ENCODE measurements at places on chromosomes 5 and 9.

GRCh38 chr5:102799017-102799416 lies 43.9 kb downstream of the PAM start:
- no peak for DNase-seq

DNA sequence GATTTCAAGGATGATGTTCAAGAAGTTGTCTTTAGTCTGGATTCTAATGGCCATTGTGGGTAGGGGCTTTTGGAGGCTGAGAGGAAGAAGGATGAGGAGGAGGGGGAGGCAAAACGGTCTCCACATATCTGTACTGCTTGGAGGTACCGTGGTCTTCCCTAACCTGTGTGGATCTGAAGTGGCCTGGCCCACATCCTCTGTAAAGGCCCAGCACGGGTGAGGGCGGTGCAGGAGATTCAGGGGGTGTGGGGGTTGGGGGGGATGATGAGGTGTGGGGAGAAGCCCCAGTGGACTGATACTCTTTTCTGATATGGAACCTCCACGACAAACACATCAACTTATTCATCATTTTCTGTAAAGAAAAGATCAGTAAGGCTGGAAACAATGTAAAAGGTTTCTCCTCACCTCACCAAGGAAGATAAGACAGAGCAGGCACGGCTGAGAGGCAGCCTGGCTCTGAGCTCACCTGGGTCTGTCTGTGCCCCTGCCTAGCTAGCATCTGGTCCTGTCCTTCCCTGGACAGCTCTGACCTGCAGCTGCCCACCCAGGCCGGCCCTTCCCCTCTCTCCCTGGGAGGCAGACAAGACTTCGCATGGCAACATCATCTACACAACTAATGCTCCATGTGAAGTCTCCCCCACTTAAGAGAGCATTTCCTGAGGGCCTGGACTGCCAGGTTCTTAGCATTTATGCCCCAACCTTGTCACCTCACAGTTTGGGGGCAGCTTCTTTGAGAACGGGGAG lies 5.6 kb upstream of the IL3 start:
- no peak for DNase-seq

DNA sequence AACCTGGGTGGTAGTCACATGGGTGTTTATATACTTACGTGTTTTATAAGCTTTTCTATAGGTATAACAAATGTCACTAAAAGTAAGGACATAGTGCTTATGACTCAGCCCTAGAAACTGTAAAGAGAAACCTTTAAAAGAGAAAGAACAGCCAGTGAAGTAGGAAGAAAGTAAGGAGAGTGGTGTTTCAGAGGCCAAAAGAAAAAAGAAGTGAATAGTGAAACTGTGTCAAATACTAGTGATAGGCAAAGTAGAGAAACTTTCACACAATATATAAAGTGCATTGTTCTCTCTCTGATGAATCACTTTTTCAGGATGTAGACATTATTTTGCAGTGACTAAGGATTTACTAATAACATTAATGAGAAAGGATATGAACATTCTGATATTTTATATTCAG lies 74.2 kb upstream of the SUSD1 start:
- peak; percentile 17 for DNase-seq

DNA sequence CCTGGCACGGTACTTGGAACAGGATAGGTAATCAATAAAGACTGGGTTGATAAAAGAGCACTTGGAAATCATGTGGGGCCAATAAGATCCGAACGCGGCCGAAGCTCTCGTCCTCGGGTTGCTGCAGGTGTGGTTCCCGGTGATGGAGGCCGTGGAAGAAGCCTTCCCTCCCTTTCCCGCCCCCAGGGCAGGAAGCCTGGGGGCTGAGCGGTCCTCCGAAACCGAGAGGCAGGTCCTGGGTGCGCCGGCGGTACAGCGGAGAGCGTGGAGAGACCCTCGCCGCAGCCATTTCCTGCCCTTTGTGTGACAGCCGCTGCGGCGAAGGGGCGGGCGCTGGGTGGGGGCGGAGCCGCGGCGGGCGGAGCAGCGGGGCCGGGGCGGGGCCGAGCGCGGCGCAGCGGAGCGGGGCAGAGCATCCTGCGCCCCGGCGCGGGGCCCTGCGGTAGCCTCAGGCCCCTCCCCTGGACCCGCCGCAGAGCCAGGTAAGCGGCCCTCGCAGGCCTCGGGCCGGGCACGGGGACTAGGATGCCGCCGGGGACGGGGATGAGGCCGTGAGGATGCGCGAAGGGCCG lies at the start of gene CYFIP2:
TSS of gene CYFIP2 (plus strand) at position 410 of the 572 bp plus-strand sequence. CDS start 19,239 bp downstream, outside the sequence.
- DNase-seq = peak; percentile 85

- DNase-seq = no peak
Observed at GRCh38 chr5:157463621-157464518, 3.9 kb downstream of the NIPAL4 start.

DNA sequence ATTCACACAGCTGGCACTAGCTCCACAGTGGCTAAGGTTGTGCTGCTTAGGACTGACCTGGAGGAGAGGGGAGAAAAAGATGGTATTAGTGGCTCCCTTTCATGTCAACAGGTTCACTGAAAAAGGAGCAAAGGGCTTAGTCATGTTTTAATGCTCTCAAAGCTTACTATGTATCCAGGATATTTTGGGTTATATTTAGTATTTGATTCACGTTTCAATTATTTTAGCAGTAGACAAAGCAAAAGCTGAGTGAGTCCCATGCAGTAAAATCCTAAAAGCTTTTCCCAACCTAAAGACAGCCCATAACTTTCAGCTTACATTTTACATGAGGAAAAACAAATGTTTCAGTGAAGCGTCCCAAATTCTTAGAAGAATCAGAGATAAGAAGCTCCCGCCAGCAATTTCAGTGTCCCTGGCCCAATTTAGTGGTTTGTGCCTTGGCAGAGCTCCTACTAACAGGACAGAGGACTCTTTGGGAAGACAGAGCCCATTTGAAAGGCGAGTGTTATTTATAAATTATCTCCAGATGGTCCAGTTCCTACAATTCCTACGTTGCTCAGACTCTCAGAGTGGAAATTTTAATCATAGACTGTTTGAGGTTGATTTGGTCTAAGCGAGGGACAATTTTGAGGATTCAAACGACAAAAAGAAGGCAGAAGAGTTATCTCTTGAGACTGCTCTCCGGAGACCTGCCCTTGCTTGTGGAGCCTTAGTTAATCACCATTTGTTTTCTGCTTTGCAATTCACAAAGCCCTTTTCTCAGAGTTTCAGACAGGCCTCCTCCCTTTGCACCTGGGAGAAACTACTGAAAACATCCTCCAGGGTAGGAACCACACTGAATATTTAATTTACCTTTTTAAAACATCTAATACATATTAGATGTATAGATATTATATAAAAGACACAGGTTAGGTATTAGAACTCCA lies 225.0 kb upstream of the ANKRD55 start:
- no peak for DNase-seq

GRCh38 chr9:90840696-90841095 lies 39.1 kb downstream of the SYK start:
- no peak for DNase-seq

- no peak for DNase-seq
Observed at GRCh38 chr5:54273715-54274114, 36.7 kb downstream of the ARL15 start.

- DNase-seq = no peak
Observed at GRCh38 chr5:65440456-65440855, 41.3 kb downstream of the ADAMTS6 start.

- DNase-seq = no peak
Observed at GRCh38 chr9:84463272-84463671, 122.7 kb upstream of the SLC28A3 start.

DNA sequence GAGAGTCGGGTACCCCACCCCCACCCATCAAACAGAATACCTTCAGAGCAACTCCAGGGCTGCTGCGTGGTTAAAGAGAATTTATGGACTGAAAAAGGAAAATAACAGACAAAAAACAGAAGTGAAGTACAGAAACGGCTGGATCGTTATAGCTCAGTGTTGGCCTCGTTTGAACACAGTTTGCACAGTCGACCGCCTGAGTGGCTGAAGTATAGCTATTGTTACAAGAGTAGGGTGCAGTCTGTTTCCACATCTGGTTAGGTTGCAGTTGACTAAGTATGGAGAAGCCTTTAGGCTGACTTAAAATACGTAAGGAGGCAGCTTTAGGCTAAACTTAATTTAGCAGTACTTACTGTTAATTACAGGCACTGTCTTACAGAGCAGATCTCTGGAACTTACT lies 121.2 kb downstream of the GCNT1 start:
- no peak for DNase-seq

DNA sequence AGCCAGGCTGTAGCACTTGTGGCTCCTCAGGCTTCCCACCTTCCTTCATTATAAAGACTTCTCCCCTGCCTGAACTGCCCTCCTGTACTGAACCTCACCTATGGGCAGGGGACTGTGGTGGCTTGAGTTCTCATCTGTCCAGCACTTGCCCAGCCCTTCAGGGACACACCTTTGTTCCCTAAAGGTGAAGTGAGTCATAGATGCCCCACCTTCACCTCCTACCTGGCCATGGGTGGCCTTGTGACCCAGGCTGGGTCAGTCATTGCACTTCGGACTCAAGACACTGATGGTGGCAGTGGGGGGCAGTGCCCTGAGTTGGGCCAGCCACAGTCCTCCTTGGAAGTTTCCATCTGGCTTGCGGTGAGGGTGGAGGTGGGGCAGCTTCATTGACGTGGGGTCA lies 26.1 kb upstream of the PSD2 start:
- DNase-seq = no peak

DNA sequence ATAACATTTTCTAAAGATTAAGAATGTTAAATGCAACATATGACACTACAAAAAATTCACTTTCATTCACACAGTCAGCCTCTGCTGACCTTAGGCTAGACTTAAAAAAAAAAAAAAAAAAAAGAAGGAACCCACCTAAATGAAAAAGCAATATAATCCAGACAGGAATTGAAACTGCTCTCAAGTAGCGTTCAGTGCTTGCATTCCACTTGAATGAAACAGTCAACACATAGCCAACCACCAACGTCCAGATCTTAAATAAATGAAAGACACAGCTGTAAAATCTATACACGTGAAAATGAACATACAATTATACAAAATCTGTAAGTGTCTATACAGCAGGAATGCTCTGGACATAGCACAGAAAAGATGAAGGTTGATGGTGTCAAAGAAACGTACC lies 11.4 kb downstream of the TMEM245 start:
- no peak for DNase-seq

DNA sequence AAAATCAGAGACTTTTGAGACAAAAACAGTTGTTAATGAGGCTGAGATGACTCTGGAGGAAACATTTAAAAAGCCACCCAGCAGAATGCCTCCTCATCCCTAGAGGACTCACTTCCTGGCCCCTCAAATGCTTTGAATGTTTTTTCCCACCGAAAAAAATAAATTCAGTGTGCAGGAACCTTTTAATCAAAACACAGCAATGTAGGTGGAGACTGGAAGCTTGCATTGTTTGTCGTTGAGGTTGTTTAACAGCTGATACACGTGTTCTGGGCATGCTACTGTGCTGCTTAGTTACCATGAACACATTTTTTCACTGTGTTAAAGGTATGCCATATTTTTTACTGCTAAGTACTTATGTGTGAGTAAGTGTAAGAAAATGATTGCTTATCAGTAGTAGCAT lies 65.7 kb upstream of the ADCY2 start:
- DNase-seq = no peak

DNA sequence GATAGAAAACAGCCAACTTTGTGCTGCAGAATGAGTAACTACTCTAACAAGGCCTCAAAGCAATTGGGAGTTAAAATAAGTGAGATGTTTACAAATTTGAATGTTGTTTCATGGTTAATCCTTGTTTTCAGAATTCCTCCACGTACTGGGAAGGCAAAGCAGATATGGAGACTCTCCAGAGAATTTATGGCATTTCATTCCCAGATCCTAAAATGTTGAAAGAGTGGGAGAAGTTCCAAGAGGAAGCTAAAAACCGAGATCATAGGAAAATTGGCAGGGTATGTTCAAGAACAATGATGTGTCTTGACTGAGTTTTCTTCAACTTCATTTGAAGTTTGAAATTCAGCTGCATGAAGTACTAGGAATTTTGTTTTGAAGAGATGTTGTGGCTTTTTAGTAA lies 16.4 kb downstream of the TARS1 start:
- DNase-seq = no peak

DNA sequence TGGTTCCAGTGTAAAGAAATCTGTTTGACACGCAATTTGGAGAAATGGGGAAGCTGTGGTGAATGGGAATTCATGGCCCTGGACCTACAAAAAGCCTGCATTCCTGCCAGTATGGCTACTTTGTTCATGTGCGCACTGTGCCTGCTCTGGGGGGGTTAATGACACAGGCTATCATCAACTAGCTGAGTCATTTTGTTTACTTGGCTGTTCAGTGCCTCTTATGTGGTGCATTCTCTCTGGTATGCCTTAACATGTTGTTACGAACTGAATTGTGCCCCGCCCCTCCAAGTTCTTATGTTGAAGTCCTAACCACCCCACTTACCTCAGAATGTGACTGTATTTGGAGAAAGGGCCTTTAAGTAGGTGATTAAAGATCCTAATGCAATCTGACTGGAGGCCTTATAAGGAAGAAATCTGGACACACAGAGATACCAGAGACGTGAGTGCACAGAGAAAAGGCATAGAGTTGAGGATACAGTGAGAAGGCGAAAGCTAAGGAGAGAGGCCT lies 20.4 kb upstream of the UBAP1 start:
- peak; percentile 10 for DNase-seq

- DNase-seq = no peak
Observed at GRCh38 chr5:54639621-54640020, 122.1 kb downstream of the SNX18 start.

- no peak for DNase-seq
Observed at GRCh38 chr9:136117291-136117915, 1.3 kb downstream of the TMEM250 start.

- DNase-seq = no peak
Observed at GRCh38 chr5:130836729-130837649, 328.1 kb downstream of the HINT1 start.

GRCh38 chr5:113268232-113268631 lies 166.6 kb downstream of the TSSK1B start:
- no peak for DNase-seq
